ENCODE measurements at places on chromosomes 16 and 17.

- DNase-seq, result no peak
Measured at GRCh38 chr17:32558326-32558955, 71.6 kb downstream of the CDK5R1 start.

GRCh38 chr17:4902540-4902939 lies 358 bp downstream of the CHRNE start:
- DNase-seq, result no peak

DNA sequence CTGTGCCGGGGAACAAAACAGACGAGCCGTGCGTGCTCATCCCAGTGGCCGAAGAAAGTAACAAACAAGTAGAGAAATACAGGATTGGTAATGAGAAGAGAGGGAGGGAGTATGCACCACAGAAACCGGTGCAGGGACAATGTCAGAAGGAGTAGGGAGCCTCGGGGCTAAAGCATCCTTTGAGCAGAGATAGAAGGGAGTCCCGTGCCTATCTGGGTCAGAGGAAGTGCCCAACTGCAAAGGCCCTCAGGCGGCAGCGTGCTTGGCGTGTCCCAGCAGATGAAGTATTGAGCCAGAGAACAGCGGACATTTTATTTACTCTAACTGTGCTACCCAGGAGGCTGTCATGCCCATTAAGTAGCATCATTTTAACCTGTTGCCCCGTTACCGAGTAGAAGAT lies 114.9 kb upstream of the CACNG5 start:
- no peak for DNase-seq

- no peak for DNase-seq
Measured at GRCh38 chr16:25395528-25395927, 137.9 kb upstream of the ZKSCAN2 start.

GRCh38 chr16:72532906-72533410 lies 361.0 kb upstream of the PMFBP1 start:
- DNase-seq, result no peak

GRCh38 chr16:54510685-54511221 lies 224.2 kb upstream of the IRX3 start:
- no peak for DNase-seq

DNA sequence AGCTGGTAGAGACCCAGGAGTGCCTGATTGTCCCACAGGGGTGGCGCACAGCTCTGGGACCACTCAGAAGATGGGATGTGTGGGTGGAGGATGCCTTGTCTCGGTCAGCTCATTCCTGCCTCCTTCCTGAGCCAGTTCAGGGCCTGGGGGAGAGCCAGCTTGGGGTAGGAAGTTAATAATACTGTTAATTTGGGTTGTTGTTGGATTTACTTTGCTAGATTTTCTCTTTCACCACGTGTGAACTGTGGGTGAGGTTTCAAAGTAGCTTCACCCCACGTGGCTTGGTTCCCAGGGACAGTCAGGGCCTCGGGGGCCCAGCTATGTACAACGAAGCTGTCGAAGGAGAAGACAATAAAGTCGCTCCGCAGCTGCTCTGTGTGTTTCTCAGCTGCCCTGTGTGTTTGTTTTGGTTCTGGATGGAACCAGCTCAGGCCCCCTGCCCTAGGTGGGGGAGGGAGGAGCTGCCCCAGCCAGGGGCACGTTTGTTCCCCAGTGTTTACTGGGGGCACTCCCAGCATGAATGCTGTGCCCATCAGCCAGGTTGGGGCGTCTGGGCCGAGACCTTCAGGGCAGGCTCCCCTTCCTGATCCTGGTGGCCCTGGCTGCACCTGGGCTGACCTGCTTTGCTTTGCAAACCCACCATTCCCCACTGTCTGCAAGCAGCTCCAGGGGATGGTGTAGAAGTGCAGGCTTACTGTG lies 2.3 kb downstream of the NUDT16L1 start:
- no peak for DNase-seq

DNA sequence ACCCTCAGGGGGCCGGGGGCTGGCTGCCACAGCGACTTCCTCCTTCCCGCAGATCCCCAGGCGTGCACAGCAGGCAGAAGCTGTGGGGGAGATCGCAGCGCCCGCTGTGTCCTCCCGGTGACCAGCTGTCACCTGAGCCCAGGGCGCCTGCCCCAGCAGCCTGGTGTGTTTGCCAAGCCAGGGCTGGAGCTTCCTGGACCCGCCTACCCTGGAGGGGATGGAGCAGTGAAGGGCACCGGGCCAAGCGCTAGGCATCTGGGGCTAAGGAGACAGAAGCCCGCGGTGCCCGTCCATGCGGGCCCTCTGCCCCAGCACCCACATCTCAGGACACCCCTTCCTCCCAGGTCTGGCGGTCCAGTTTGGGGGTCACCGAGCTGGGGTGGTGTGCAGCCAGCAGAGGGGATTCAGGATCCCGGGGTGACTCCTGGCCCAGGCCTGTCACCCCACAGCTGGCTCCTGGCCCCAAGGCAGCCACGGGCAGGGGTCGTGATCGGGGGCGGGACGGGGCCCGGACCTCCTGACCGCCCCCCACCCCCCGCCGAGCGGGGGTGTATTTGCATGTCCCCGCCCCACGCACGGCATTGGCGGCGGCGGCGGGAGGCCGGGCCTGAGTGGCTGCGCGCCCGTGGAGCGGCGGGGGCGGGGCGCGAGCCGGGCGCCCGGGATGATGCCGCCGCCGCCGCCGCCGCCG lies at the start of gene RAB26:
Gene RAB26, plus strand, starts transcription at position 645 of the 691 bp plus-strand sequence. CDS start 159 bp downstream, outside the sequence.
- peak; percentile 48 for DNase-seq

GRCh38 chr17:57046749-57047148 lies 38.3 kb upstream of the AKAP1 start:
- DNase-seq, result no peak

DNA sequence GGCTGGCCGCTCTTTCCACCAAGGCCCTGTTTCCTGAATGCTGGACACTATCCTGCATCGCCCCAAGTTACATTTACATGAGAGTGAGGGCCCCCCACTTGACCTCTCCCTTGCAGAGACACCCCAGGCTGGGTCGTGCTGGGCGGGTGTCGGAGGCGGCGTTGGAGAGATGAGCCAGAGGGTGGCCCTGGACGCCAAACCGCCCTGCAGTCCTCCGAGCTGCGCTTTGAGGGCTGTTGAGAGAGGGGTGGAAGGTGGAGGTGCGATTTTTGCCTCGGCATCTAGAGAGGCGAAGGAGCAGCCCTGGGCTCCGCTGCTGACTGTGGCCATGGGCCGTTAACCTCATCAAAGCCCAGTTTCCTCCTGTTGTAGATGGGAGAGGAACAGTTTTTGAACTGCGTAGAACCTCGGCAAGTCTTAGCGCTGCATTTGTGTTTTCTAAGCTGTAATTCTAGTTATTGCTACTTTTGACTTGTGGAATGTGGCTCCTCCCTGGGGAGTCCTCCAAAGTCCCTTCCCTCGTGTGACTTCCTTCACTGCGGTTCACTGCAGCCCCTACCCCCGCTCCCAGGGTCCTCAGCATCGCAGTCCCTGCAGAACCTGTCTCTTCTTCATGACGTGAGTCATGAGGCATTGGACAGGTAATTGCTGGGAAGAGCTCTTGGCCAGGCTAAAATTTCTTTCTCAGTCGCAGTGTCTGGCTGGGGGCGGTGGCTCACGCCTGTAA lies 986 bp upstream of the ELOB start:
- DNase-seq, result no peak

- DNase-seq, result no peak
Measured at GRCh38 chr16:78896280-78896679, 704.3 kb downstream of the MAF start.

DNA sequence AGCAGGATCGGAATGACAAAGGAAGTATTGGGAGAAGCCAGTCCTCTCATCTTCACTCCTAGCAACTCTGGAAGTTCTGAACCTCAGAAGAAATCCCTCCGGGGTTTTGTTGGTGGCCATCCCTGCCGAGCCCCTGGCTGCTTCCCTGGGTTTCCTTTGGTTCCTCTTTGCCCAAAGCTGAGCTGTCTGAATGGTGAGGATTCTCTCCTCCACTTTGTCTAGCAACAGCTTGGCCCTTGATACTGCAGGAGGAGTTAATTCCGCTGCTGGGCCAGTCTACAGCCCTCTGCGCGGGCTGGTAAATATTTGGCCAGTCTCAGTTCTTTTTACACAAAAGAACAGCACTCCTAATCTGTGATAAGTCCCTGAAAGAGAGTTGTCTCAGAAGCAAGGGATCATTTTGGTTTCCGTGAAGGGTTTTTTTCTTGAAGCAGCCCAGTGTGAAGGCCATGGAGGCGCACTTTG lies 170.9 kb downstream of the RAB11FIP4 start:
- DNase-seq, result no peak

DNA sequence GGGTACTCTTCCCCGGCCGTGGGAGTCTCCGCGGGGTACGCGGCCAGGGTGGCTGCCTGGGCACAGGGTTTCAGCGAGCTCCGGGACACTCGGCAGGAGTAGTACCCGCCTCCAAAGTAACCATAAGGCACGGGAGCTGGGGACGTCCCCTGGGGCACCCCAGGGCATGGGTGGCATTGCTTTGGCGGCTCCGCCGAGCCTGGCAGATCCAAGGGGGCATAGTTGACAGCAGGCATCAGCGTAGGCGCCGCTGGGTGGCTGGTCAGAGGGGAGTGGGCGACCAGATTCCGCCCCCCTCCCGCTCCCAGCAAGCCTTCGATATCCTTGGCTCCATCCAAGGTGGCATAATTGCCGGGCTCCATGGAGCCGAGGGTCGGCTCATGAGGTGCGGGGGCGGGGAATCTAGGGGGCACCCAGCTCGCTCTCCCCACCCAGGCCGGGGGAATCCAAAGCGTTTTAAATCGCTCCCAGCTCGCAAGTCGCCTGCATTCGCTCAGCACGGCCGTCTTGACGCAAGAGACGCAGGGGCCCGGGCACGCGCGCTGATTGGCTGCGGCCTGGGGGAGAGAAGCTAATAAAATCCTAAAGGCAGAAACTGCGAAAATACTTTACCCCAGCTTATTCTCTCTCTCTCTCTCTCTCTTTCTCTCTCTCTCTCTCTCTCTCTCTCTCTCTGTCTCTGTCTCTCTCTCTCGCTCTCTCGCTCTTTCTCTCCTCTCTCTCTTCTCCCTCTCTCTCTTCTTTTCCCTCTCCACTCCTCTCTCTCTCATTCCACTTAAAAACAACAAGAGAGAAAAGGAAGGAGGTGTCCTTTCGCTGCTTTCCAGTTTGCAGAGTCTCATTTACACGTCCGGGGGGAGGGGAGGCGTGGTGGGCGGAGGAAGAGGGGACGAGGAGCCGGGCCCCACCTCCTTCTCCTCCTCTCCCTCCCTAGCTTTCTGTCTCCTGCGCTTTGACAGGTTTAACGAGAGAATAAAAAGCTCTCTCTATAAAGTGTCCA lies at the start of gene HOXB13:
Gene HOXB13, minus strand, starts transcription at position 519 of the 1,000 bp plus-strand sequence. Its CDS starts 157 bp downstream, at position 362.
- DNase-seq, result no peak

DNA sequence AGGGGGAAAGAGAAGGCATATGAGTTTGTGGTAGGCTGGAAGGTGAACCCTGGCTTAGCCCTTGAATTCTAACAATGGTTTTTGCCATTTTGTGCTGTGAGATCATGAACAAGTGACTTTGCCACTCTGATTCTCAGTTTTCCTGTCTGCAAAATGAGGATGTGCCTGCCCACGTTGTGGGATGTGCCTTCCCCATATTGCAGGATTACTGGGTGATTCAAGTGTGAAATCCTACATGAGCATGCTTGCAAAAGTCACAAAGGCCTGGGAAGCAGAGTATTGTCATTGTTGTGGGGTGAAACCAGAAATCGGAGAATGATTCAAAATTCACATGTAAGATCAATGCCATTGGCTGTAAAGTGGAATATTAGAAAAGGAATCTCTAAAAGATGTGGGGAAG lies 28.6 kb upstream of the TVP23A start:
- no peak for DNase-seq

GRCh38 chr17:17628388-17629008 lies 37.0 kb upstream of the PEMT start:
- DNase-seq, result peak; percentile 8

GRCh38 chr16:86568677-86569623 lies 2.3 kb downstream of the FOXC2 start:
- no peak for DNase-seq

- no peak for DNase-seq
Measured at GRCh38 chr17:31411707-31412285, 20.3 kb downstream of the RAB11FIP4 start.

- no peak for DNase-seq
Measured at GRCh38 chr17:16277163-16277562, 60.2 kb downstream of the PIGL start.

- no peak for DNase-seq
Measured at GRCh38 chr17:65086465-65086864, 29.9 kb upstream of the GNA13 start.

DNA sequence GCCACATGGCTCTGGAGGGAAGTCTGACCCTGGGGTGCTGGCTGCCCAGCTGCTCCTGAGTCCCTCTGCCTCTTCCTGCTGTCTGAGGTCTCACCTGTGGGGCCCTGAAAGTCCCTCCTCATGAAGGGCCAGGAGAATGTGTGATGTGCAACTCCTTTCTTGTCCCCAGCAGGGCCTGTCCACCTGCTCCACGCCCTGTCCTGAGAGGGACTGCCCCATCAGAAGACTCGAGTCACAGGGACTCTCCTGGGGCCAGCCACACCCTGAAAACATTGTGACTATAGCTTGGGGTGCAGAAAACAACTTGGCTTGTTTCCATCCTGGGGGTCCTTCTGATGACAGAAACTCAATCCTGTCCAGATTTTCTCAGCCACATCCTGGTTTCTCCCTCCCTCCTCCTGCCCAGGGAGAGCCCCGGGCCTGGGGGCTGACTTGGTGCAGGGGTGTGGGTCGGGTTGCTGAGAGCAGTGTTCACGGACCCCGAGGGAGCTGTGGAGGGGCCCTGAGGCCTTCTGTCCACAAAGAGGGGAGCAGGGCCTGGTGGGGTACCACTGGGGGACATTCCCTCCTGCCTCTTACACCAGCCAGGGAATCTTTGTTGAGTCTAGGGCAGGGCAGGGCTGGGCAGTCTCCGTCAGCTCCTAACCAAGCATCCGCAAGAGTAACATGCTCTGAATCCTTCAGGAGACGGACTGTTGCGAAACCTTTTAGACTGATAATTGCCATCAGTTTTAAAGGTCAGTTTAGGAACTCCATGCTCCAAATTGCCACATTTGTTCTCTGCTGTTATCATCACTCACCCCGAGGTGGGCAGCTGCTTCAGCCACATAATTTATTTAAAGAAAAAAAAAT lies 45.9 kb downstream of the NT5M start:
- DNase-seq, result no peak

DNA sequence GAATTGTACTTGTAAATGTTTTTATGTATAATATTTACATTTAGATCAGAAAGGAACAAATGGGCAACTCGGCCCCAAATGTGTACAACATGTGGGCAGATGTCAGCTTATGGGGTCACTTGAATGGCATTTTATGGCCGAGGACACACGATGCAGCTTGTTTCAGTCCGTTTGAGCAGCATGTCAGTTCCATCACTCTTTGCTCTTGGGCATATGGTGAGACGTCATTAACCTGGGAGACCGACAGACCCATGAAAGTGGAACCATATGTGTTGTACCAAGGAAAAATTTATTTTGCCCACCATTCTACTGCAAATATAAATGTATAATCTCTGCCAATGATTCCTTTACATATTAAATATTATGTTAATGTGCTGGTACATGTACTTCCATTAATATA lies 561.9 kb upstream of the SOX9 start:
- no peak for DNase-seq

GRCh38 chr17:29163563-29163962 lies 16.6 kb downstream of the MYO18A start:
- DNase-seq, result no peak
